Ecto neural progenitor cell (in vitro differentiated cells): ENCODE measurements at places on chromosomes 6 and 20.

GRCh38 chr20:53547664-53548239 is 45.9 kb downstream of the ZNF217 start:
- DNase-seq: no peak

DNA sequence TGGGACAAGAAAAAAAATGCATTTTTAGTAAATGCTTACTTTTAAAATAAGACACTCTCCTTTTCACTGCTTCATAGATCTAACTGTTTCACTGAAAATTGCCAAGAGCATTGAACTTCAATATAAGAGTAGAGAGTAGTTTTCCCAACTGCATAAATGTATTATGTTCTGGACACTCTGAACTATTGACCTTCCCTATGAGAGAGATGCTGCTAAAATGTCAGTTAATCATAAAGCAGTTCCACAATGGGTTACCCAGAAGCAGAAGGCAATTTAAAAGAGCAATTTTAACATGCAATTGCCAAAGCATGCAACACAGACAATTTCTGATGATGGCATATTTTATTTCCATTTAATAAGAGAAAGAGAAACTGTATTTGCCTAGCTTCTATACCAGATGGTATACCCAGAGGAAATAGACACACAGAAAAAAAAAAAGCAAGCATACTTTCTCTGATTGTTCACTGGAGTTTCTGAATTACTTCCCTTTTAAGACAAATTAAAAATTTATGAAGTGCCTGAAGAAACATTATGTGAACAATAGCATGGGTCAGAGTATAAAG is 279.1 kb upstream of the THEMIS start:
- DNase-seq: no peak

- no peak for DNase-seq
These were observed 5.6 kb downstream of the BRD2 start for GRCh38 chr6:32974016-32974333.

DNA sequence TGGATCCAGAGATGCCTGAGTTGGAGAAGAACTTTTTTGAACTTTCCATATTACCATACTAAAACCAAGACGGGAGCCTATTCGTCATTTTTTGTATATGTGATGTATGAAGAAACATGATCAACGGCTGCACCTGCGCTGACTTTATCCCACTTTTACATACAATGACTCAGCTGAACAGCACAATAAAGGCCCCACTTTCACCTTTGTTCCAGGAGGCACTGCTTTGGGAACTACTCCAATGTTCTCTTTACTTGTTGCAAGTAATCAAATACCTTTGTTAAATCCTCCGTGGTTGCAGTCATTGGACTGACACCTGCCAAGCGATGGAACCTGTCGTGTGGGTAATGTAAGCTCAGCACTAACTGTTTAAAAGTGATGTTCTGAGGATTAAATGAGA is 17.3 kb upstream of the BTN3A2 start:
- DNase-seq: no peak

DNA sequence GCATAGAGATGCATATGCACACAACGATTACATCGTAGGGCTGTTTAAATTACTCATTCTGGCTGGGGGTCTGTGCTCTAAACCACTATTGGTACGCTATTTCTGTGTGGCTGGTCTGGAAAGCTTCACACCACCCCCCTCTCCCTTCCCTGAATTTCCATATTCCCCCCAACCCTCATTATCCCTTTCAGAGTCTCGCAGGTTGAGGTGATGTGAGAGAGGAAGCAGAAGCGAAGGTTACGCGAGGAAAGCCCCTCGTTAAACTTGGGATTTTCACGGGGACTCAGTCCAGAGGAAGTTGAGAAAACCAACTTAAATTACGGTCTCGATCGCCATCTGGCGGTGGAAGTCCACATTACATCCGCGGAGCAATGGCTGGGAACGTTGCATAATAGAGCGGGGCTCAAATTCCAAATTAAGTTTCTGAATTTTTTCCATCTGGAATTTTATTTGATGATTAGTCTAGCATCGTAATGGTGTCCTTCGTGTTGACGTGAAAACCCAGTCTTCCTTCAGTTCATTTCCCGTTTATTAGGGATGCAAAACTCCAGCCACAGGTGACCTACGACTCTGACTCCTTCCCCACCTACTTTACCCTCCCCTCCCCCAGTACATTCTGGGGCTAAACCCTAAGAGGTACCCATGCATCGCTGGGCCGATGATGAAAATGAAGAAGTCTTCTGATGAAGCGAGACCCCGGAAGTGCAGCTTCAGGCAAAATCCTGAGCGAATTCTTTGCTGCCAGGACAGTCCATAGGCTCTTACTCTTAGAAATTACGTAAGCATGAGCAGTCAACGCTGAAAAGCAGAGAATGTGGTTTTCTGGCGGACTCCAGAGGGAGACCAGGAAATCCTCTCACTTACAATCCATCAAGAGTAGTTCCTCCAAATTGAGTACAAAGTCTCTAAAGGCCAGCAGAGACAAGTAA is 19.7 kb downstream of the HLA-DOB start:
- DNase-seq: peak; percentile 80

DNA sequence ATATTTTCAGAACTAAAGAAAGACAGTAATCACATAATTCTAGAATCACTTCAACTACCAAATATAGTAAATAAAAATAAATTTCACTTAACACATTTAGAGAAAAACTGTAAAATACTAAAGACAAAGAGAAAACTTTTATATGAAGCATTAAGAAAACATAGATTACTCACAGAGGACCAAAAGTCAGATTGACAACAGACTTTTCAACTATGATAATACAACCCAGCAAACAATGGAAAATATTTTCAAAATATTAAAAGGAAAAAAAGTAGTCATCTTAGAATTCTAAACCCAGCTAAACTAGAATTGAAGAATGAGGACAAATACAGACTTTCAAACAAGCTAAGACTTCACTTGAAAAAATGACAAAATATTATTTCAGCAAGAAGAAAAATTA is 164.8 kb upstream of the ARID1B start:
- no peak for DNase-seq

GRCh38 chr20:15628851-15629353 is 944.3 kb downstream of the KIF16B start:
- no peak for DNase-seq

DNA sequence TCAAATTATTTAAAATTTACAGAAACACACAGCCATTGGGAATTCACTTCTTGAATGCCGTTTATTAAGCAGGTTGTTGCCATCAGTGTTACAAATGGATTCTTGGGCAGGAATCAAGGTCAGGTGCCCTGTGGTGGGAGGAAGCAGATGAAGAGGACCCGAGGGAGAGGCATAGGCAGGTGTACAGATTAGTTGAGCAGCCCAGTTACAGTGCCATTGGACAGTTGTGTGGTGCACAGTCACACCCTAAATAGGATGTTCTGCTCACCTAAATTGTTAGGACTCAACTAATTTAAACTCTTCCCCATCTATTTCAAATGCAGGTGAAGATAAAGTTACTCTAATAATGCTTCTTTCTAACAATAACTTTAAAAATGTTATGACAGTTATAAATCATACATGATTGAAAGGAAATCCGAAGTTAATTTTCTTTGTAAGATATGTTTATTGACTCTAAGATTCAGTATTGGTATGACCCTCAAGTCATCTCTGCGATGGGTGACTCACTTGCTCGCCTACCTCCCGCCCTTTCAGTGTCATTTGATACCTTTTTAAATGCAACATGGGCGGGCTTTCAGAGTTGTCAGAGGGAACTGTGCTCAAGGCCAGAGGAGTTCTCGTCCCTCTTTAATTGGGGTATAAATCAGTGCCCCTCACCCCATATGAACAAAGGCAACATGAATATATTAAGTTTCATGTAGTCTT is 35.1 kb downstream of the DSE start:
- no peak for DNase-seq

GRCh38 chr20:61556673-61557072 is 304.6 kb downstream of the CDH4 start:
- DNase-seq: no peak

GRCh38 chr6:47809873-47810272 is 28.0 kb downstream of the OPN5 start:
- no peak for DNase-seq

DNA sequence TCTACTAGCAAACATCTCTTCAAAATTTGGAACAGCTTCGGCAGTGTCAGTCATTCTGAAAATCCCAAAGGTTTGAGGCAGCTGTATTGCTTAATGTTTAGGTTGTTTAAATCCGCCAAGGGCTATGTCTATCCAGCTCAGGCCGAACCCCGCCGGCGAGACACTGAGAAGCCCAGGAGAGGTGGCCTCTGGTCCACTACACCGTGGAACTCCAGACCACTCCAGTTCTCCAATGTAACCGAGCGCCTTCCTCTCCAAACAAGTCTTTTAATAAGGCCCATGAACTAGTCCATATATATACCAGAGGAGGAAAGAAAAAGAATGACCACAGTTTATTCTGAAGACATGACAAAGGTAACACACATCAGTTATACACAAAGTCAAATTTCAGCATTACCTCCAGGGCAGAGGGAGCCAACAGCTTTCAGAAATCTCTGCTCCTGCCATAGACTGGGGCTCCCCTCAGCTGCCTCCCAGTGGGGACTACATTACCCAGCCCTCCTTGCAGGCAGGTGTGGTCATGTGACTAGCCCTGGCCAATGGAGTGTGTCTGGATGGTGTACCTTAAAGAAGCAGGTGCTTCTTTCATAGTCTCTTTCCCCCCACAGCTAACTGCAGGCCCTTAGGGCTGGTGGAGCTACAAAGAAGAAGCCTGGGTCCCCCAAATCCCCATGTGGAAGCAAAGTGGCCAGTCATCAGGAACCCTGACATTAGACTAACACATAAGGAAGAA is at the start of gene RAMACL:
Gene RAMACL (minus strand): TSS at position 255 of the 733 bp plus-strand sequence. CDS start 201 bp downstream, at position 54.
- DNase-seq: peak; percentile 70

- no peak for DNase-seq
These were observed 92.4 kb downstream of the RTN4IP1 start for GRCh38 chr6:106536851-106537250.

DNA sequence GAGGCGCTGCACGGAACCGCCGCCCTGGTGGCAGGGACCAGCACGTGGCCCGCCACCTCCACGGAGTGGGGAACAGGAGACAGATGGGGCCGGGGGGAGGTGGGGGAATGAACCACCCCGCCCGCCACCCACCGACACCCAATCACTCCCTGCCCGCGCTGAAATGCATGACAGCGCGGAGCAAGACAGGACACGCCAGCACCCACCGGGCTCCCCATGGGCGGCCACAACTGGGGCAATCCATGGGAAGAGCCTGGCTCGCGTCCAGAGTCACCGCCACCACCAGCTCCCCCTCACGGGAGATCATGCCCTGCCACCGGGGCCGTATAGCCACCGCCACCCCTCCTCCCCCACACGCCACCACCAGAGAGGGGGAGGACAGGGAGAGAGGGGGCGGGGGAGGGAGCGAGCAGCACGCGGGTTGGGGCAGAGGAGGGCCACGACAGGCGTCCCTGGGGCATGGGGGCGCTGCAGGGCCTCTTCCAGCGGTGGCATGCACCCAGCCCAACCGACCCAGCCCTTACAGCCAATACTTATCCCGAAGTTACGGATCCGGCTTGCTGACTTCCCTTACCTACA is 744.3 kb upstream of the DEFB115 start:
- DNase-seq: no peak

DNA sequence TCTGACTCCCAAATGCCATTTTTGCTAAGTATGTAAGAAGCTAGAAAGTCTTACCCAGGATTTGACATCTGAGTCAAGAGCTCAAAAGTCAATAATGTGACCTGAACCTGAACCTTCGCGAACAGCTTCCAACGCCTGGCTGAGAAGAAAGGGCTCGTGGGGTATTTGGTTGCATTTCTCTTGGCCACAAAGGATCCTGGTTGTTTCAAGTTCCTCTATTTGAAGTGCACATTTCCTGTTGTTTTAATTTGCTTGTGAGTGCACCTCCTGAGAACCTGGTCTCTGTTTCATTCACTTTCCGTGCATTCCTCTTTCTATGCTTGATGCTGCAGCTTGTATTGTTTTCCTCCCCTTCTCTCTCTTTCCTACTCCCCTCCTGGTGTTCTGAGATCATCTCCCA is 212.5 kb downstream of the FOXA2 start:
- no peak for DNase-seq

- DNase-seq: no peak
These were observed 1.7 kb upstream of the WFDC2 start for GRCh38 chr20:45467861-45468260.

GRCh38 chr6:108895571-108895970 is 47.3 kb downstream of the ARMC2 start:
- DNase-seq: no peak

GRCh38 chr6:18997375-18997826 is 610.3 kb downstream of the RNF144B start:
- peak; percentile 51 for DNase-seq

DNA sequence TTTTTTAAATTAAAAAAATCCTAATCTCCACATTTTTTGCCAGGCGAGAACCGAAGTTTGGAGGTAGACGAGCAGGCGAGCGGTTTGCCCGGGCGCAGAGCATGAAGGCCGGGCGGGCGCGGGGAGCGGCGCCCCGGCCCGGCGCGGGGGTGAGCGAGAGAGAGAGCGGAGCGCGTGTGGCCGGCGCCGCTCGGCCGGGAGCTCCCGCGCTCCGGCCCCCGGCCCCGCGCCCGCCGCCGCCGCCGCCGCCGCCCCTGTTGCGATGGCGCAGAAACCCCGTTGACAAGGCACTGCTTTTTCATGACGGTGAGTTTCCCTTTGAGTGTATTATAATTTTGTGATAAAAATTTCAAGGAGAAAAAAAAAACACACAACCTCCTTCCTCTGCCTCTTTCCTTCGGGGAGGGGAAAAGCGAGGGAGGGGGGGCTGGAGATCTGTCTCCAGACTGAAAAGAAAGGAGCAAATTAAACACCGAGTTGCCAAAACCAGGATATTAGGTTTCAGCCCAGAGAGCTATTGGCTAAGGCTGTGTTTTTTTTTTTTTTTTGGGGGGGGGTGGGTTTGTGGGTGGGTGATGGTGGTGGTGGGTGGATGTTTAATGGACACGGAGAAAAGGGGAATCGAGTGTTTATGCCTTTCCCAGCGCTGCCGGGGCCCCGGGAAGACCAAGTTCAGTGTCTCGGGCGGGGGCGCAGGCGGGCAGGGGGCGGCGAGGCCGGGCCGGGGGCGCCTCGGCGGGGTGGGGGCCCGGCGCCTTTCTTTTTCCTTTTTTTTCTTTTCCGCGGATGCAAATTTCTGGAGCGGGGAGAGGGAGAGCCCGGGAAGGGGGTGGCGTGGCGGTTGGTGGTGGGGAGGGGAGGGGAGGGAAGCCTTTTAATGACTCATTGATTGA is at the start of gene BICRAL:
Gene BICRAL (plus strand): TSS at position 257 of the 893 bp plus-strand sequence. CDS start 39,971 bp downstream, outside the sequence.
- DNase-seq: peak; percentile 70

DNA sequence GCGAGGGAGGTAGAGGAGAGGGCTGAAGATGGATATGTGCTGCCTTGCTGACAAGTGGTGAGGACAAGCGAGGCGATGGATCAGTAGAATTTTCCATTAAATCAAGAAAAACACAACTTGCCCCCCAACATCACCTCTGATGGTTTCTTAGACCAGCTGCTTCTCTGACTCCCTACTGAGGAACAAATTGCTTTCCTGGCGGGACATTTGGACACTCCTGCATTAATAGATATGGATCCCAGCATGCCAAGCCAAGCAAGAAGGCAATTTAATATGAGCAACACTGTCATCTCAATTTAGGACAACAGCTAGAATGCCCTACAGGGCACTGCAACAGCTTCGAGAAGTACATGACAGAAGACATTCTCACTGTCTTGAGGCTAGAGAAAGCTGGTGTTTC is 248.4 kb upstream of the AGPAT4 start:
- DNase-seq: no peak
